ENCODE measurements at places on chromosomes 7 and 10. TPM values are rescaled to one million over a fixed set of nuclear protein-coding genes. Genes with fewer than 3 reads are reported as not detected.

GRCh38 chr10:61905837-61906561 lies 4.5 kb downstream of the ARID5B start:
- DNase-seq: no peak

DNA sequence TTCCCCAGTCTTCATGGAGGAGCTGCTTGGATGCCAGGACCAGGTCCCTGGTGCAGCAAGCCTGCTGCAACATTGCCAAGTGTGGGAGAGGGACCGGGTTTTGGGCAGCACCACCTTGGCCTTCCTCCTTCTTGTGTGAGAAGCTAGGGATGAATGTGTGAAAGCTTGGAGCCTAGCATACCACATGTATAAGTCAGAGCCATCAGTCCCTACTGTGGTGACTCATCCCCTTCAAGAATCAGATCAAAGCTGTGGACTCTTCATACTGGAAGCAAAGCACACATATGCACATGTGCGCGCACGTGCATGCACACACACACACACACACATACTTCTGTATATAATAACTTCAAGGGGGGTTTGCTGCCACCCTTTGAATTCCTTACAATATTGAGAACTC lies 527.8 kb downstream of the LRMDA start:
- no peak for DNase-seq

- no peak for DNase-seq
Observed at GRCh38 chr10:15868006-15868405, 7.7 kb upstream of the MINDY3 start.

DNA sequence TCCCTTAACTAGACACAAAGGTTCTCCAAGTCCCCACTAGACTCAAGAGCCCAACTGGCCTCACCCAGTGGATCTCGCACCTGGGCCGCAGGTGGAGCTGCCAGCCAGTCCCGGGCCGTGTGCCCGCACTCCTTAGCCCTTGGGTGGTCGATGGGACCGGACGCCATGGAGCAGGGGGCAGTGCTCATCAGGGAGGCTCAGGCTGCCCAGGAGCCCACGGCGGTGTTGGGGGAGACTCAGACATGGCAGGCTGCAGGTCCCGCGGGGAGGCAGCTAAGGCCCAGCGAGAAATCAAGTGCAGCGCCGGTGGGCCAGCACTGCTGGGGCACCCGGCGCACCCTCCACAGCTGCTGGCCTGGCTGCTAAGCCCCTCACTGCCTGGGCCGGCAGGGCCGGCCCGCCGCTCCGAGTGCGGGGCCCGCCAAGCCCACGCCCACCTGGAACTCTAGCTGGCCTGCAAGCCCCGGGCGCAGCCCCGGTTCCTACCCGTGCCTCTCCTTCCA lies 130.5 kb downstream of the RALA start:
- DNase-seq: peak; percentile 69

DNA sequence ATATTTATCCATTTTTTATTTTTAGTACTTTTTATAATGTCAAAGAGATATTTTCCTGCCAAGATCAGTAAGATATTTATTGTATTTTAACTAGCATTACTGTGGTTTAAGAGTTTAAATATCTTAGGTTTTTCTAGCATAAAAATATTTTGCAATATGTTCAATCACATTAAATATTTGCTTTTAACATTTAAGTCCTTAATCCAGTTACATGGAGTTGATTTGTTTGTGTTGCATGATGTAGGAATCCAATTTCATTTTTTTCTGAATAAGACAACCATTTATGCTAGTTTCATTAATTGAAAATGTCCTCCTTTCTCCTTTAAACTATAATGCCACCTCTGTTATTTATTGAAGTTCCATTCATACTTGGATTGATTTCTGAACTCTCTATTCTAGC lies 41.8 kb downstream of the CAV1 start:
- DNase-seq: no peak

- DNase-seq: no peak
Observed at GRCh38 chr10:115084277-115084850, 8.8 kb upstream of the ATRNL1 start.

GRCh38 chr10:3625959-3626751 lies 158.9 kb downstream of the KLF6 start:
- no peak for DNase-seq

GRCh38 chr7:80781561-80781979 lies 137.3 kb downstream of the SEMA3C start:
- DNase-seq: peak; percentile 71

- DNase-seq: no peak
Observed at GRCh38 chr10:132693676-132694075, 92.3 kb downstream of the NKX6-2 start.

- no peak for DNase-seq
Observed at GRCh38 chr7:85464042-85464651, 277.3 kb upstream of the SEMA3D start.

- DNase-seq: no peak
Observed at GRCh38 chr7:46133072-46133471, 212.0 kb upstream of the IGFBP3 start.

DNA sequence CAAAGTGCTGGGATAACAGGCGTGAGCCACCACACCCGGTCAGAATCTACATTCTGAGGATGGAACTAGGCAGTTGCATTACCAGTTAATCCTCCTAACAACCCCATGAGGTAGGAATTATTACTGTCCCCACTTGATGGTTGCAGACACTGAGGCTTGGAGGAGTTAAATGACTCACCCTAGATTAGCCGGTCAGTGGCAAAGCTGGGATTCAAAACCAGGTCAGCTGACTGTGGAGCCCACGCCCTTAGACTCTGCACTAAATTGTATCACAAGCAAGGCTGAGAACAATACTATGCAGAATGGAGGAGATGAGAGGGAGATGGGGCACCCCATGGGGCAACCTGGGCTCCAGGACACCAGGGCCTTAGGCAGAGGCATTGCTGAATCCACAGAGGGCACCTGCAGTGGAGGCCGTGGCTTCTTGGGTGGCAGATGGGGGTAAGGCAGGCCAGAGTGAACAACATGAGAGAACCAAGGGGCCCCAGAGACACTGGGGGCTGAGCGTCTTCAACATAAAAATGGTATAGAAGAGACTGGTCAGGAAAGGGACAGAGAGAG lies 723.4 kb downstream of the PARD3 start:
- no peak for DNase-seq

DNA sequence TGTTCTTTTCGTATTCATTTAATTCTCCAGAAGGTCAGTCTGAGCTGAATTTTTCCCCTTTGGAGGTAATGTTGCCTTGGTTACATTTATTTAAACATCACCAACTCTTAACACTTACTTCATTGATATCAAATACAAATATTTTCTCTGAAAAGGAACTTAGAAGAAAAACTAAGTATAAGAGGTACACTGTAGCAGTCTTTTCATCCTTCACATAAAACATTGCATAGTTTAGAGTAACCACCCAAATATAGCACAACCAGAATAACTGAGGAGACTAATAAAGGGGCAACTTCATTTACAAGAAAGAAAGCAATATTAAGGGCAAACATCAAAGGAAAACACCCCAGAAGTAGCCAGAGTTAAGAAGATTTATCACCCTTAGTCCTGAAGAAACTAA lies 1115.0 kb upstream of the POT1 start:
- DNase-seq: no peak

GRCh38 chr7:126993626-126994213 lies 259.0 kb downstream of the GRM8 start:
- no peak for DNase-seq

DNA sequence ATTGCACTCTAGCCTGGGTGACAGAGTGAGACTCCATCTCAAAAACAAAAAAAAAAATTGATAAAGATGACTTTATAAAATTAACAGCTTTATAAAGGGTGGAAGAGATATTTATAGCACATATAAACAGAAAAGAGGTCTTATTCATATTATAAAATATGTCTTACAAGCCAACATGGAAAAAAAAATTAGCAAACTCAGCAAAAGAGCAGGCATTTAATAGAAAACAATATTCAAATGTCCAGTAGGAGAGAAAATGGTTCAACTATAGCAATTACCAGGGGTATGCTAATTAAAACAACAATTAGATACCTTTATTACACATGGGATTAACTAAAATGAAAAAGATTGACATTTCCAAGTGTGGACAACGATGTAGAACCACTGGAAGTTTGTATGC lies 929.1 kb downstream of the REEP3 start:
- no peak for DNase-seq

GRCh38 chr7:44757739-44758138 lies 9.1 kb downstream of the ZMIZ2 start:
- DNase-seq: no peak

GRCh38 chr10:32155075-32155516 lies 98.9 kb upstream of the KIF5B start:
- DNase-seq: no peak

DNA sequence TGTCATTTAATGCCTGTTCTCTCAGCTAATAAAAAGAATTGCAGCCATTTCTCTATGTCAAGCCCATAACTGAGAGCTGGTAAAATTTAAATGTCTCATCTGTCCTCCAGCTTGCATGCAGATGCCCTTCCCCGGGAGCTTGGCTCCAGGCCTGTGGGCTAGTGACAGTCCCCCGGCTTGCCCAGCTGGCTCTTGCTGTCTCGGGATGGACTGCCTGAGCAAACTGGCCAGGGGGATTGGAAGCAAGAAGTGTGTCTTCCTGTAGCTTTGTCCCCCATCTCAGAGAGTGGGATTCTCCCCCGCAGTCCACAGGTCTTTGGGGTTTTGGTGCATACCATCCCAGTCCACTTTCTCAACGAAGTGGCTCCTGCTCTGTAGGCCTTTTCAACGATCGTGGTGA lies 53.9 kb upstream of the HMX3 start:
- DNase-seq: no peak

DNA sequence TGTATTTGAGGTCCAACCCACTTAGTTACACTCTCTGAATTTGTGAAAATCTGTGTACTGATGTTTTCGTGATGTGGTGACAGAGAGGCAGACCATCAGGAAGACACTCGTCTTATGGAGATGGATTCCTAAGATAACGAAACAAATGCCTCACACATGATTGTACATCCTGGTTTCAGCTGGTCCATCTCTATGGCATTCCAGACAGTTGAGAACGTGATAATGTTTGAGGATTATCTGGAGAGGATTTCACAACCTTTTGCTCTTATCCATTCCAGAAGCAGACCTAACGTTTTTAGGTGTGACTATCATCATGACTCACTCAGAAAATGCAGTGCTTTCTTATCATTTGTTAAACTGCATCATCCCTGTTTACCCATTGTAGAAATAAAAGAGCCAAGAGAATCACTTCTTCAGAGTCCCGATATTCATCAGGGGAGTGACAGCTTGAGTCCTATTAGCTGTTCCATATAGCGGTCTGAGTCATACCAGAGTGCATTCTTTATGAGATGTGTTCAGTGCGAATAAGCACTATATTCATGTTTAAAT lies 74.5 kb downstream of the BMPER start:
- DNase-seq: no peak

DNA sequence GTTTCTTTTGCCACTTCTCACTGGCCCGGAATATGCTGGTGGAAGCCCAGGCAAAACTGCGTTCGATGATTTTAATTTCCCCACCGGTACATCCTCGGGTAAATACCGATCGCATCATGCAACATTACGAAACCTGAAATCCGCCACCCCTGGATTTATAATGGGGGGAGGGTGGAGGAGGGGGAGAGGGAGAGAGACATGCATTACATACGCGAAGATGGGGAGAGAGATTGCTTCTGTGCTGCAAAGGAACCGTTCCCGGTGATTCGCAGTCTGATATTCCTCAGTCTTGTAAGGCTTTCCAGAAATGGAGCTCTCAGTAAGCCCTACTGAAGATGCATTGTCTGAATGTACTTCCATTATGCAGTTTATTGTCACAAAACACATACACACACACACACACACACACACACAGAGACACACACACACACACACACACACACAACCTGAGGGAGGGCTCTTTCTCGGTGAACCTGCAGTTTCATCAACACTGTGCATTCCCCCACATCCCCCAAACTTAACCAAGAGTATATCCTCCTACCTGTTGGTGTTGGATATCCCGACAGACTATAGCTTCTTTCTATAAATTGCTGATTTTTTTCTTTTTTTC lies 741 bp downstream of the GPR85 start:
- DNase-seq: no peak

DNA sequence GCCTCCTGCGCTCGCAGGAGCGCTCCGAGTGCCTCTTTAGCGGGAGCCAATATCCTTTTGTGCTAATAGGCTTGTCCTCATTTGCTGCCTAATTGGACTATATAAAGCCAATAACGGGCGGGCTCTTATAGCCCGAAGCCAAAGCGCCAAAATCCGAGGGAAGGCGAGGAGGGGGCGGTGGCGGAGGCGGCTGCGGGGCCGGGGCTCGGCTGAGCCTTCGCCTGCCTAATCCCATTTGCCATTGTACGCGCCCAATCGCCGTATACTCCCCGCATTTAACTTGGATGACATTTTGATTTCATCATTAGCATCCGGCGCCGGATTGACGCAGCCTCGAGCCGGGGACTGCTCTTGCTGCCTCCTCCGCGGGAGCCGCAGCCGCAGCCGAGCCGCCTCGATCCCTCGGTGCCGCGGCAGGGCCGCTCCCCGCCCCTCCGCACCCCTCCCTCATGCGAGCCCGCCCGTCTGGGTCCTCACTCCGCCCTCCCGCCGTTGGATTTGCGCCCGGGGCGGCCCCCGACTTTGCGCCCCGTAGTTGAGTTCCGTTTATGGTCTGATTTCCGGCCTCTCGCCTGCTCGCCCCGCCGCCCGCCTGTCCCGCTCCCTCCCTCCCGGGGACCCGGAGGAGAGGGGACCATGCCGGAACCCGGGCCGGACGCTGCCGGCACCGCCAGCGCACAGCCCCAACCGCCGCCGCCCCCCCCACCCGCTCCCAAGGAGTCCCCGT lies at the start of gene HMX3:
TSS of gene HMX3 (plus strand) at position 556 of the 727 bp plus-strand sequence. CDS start at position 637, 81 bp downstream.
- DNase-seq: no peak

DNA sequence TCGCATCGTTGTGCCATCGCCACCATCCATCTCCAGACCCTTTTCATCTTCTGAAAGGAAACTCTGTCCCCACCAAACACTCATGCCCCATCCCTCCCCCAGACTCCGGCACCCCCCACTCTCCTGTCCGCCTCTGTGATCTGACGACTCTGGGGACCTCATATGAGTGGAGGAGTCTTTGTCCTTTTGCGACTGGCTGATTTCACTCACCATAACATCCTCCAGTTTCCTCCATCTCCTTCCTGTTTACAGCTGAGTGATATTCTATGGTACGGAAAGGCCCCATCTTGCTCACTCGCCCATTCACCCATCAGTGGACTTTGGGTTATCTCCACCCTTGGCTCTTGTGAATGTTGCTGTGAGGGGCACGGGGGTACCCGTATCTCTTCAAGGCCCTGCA lies 11.8 kb upstream of the INSIG1 start:
- no peak for DNase-seq

DNA sequence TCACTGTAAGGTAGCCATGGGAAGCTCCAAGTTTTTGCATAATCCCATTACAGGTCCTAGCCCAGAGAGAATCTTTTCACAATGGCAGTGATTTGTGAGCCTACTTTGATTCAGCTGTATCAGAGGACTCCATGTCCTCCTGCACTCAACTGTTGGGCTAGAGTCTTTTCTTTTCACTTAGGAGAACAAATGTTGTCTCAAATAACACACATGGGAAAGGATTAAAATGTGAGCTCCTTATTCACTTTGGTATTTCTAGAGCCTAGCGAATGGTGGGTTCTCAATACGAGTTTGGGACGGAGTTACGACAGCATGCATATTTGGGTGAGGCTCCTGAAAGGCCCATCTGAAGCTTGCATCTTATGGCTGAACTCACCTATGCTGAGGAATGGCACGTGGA lies 183.5 kb upstream of the STEAP4 start:
- DNase-seq: no peak

ABCC2 gene
- polyA plus RNA-seq: 0.75 TPM

LRRD1 gene
- 0.69 TPM for polyA plus RNA-seq

HOXA7 gene
- polyA plus RNA-seq: 4.5 TPM

CFAP43 gene
- polyA plus RNA-seq: 17.8 TPM

KLHDC10 gene
- polyA plus RNA-seq: 39.1 TPM

PON1 gene
- 0.76 TPM for polyA plus RNA-seq

PTPN20 gene
- polyA plus RNA-seq: 3.4 TPM

NKX2-3 gene
- not detected for polyA plus RNA-seq

PCGF6 gene
- 12.6 TPM for polyA plus RNA-seq

CYP26A1 gene
- polyA plus RNA-seq: 0.31 TPM

RNF133 gene
- polyA plus RNA-seq: 0.29 TPM
